ENCODE measurements at places on chromosomes 4 and X. TPM values are rescaled to one million over a fixed set of nuclear protein-coding genes. Genes with fewer than 3 reads are reported as not detected.

DNA sequence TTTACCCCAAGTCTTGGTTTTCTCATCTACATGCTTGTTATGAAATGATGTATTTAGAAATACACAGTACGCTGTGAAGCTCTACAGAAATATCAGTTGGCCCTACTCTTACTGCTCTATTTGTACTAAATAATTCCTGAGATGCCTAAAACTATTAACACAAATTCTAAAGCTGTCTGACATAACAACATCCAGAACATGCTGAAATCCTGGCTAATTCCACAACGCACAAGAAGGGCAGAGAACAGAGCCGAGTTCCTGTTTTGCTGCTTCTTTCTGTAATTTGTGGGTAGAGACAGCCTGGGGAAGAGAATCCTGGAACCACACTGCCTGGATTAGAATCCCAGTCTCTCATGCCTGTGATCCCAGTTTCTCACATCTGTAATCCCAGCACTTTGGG lies 59.0 kb downstream of the ZNF827 start:
- H3K36me3 ChIP-seq, result no peaks in the 10 kb centered on the region
- H3K4me3 ChIP-seq, result no peak overlapping the region
- no peaks in the 10 kb centered on the region for H3K27me3 ChIP-seq
- DNase-seq, result no peak
- H3K4me1 ChIP-seq, result no peaks in the 10 kb centered on the region
- H3K27ac ChIP-seq, result no peak overlapping the region

GRCh38 chr4:10897076-10897475 lies 212.5 kb upstream of the CLNK start:
- no peak overlapping the region for H3K4me3 ChIP-seq
- DNase-seq, result no peak
- H3K36me3 ChIP-seq, result no peaks in the 10 kb centered on the region
- no peaks in the 10 kb centered on the region for H3K4me1 ChIP-seq
- H3K27ac ChIP-seq, result no peak overlapping the region

GRCh38 chr4:48665555-48666186 lies 114.4 kb downstream of the FRYL start:
- H3K36me3 ChIP-seq, result no peaks in the 10 kb centered on the region
- H3K4me1 ChIP-seq, result peaks cover 10% of the 10 kb centered on the region
- no peak overlapping the region for H3K4me3 ChIP-seq
- no peak for DNase-seq
- H3K27me3 ChIP-seq, result no peaks in the 10 kb centered on the region

DNA sequence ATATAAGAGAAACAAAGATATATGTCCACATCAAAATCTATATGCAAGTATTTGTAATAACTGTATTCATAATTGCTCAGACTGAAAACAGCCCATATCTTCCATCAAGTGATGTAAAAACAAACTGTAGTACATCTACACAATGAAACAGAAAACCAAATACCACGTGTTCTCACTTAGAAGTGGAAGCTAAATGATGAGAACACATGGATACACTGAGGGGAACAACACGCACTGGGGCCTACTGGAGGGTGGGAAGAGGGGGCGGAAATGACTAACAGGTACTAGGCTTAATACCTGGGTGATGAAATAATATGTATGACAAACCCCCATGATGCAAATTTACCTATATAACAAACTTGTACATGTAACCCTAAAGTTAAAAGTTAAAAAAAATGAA lies 42.7 kb downstream of the UBA6 start:
- no peaks in the 10 kb centered on the region for H3K27me3 ChIP-seq
- H3K27ac ChIP-seq, result no peak overlapping the region
- H3K4me3 ChIP-seq, result no peak overlapping the region

DNA sequence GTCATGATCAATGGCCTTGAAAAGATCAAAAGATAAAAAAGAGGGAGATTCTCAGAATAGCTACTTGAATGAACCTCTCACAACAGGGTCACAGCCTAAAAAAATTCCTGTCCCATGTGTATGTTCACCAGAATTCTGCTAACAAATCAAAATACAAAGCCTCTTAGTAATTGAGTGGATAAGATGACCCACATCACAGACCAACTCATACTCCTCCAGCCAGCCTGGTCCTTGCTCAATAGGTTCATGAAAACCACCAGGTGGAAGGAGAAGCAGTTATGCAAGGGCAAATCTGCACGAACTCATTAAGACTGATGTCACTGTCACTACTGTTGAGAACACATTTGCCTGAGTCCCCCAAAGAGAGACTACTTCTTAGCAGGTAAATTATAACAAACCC lies 21.5 kb downstream of the WDFY3 start:
- no peaks in the 10 kb centered on the region for H3K27me3 ChIP-seq
- no peaks in the 10 kb centered on the region for H3K4me1 ChIP-seq
- no peak overlapping the region for H3K4me3 ChIP-seq
- H3K27ac ChIP-seq, result no peak overlapping the region

GRCh38 chr4:32226733-32227132 lies 1506.6 kb downstream of the PCDH7 start:
- no peaks in the 10 kb centered on the region for H3K36me3 ChIP-seq
- no peaks in the 10 kb centered on the region for H3K27me3 ChIP-seq
- no peak overlapping the region for H3K27ac ChIP-seq
- no peaks in the 10 kb centered on the region for H3K4me1 ChIP-seq
- DNase-seq, result no peak

GRCh38 chr4:147463065-147463464 lies 17.8 kb upstream of the EDNRA start:
- no peak for DNase-seq
- H3K4me1 ChIP-seq, result no peaks in the 10 kb centered on the region
- H3K27me3 ChIP-seq, result no peaks in the 10 kb centered on the region
- H3K27ac ChIP-seq, result no peak overlapping the region

DNA sequence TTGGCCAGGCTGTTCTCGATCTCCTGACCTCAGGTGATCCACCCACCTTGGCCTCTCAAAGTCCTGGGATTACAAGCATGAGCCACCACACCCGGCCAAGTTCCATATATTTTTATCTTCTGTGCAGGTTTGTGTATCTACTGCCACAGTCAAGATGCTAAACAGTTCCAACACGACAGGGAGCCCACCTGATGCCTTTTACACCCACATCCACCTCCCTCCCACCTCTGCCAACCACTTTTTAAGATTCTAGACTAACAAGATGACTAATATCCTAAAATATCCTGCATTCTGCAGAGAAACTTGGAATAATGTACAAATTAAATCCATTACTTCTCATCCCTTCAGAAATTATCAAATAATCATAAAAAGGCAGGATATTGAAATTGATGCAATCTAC lies 19.3 kb upstream of the RPL34 start:
- no peaks in the 10 kb centered on the region for H3K27me3 ChIP-seq
- H3K4me3 ChIP-seq, result no peak overlapping the region
- DNase-seq, result no peak

GRCh38 chr4:31411565-31411964 lies 691.4 kb downstream of the PCDH7 start:
- no peak overlapping the region for H3K27ac ChIP-seq
- no peaks in the 10 kb centered on the region for H3K36me3 ChIP-seq
- no peak overlapping the region for H3K4me3 ChIP-seq
- no peaks in the 10 kb centered on the region for H3K4me1 ChIP-seq

- H3K4me3 ChIP-seq, result no peak overlapping the region
- no peaks in the 10 kb centered on the region for H3K36me3 ChIP-seq
- H3K27me3 ChIP-seq, result no peaks in the 10 kb centered on the region
- no peaks in the 10 kb centered on the region for H3K4me1 ChIP-seq
- no peak overlapping the region for H3K27ac ChIP-seq
Observed at GRCh38 chrX:108186811-108187210, 95.2 kb downstream of the ATG4A start.

DNA sequence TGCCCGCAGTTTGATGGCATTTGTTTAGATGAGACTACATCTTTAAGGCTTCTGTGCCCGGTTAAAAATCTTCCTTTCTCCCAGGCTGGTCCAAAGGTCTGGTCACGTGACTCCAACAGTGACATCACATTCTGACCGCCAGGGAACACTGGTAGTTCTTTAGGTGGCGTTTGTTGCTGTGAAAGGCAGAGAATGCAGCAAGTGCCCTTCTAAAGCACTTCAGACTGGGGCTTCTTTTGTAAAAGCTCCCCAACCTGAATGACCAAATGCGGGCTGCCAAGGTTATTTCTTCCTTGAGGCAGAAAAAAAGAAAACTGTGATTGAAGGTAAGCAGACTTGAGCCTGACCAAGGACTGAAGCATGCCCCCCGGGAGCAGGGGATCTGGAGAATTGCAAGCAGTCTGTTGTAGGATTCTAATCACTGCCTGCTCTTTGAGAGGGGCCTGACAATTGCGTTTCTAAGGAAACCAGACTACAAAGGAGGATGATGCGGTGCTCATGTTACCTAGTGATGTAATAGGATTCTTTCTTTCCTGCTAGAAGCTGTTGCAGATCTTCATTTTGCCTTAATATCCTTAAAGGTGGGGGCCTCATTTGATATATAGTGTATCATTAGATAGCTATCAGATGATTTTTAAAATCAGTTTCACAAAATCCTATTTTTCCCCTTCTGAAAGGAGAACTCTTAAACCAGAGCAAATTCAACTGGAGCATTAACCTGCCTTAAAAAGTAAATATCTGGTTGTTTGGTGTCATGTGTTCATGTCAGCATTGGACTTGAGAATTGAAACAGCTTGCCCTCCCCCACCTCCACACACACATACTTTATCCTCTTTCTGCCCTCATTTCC lies 133.1 kb downstream of the AKAP4 start:
- H3K4me1 ChIP-seq, result no peaks in the 10 kb centered on the region
- no peak for DNase-seq
- no peak overlapping the region for H3K27ac ChIP-seq
- H3K27me3 ChIP-seq, result no peaks in the 10 kb centered on the region

DNA sequence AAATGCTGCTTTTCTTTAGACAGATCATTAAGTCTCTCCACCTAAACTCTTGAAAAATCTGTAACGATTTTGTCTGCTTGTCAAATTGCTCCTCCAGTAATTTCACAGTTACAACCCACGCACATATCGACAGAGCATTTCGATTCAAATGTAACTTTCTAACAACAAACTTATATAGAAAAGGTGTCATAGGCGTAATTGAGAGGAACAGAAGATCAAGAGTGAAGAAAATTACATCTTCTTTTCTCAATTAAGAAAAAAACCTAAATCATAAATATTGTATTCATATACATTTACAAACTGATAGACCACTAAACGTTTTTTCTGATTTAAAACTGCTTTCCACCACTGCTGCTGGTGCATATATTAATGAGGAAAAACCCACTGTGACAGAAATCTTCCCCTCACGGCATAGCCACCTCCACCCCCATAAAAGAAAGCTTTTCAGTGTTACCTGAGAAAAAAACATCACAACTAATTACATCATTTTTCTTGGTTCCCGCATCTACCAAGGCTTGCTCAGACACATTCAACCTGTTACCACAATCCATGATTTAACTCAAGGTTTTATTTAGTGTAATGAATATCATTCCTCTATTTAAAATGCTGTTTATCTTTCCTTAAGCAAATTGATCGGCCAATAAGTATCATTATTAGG lies 1.9 kb downstream of the GPM6A start:
- H3K4me1 ChIP-seq, result no peaks in the 10 kb centered on the region
- no peak for DNase-seq
- H3K4me3 ChIP-seq, result no peak overlapping the region
- H3K27me3 ChIP-seq, result no peaks in the 10 kb centered on the region
- H3K36me3 ChIP-seq, result no peaks in the 10 kb centered on the region
- no peak overlapping the region for H3K27ac ChIP-seq

GRCh38 chrX:112808651-112809195 lies 31.9 kb downstream of the AMOT start:
- H3K27ac ChIP-seq, result no peak overlapping the region
- no peak overlapping the region for H3K4me3 ChIP-seq
- H3K27me3 ChIP-seq, result no peaks in the 10 kb centered on the region
- H3K4me1 ChIP-seq, result no peaks in the 10 kb centered on the region

DNA sequence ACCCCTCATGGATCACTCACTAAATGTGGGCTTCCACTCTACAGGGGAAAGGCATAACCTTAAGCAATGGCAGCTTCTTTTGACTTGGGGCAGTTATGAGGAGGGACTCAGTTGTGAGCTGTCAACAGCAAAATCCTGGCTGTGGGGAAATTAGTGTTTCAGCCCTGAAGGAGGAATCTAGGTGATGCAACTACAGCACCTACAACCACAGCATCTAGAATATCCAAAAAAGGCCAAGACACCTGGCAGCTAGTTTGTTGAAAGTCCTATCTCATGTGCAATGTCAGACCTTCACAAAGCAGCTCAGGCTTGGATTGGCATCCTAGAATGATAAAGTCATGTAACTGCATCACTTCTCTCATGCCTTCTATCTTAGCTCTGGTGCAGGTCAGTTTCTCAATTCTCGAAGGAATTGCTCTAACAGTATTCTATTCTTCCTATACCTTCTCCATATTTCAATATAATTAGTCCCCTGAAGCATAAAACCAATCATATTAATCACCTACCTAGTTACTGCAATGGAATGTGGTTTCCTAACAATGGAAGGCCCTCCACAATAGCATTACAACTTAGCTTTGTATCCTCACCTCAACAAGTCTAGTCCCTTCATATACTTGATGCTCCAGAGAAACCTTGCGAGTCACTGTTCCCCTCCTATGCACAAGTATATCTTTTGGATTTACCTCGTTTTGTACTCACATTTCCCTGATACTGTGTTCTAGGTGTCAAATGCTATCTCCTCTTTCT lies 5.5 kb upstream of the ANTXR2 start:
- no peak for DNase-seq
- no peaks in the 10 kb centered on the region for H3K27me3 ChIP-seq
- H3K4me1 ChIP-seq, result peaks cover 15% of the 10 kb centered on the region
- no peak overlapping the region for H3K27ac ChIP-seq

DNA sequence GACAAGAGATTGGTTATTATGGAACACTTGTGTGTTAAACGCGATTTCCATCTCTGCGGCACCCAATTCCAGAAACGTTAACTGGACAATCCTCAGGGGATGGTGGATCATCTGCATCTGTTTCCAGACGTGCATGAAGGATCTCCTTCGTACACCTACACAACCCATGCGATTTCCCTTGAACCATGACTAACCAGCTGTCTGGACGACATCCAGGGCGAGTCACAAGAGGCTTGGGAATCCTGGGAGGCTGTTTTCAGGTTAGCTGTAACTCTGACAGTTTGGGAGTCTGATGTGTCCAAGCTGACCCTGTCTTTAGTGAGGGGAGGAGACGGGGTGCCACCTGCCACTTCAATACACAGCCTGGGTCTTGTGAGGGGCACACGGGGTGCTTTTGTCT lies 84.5 kb downstream of the GATB start:
- no peaks in the 10 kb centered on the region for H3K36me3 ChIP-seq
- H3K27ac ChIP-seq, result no peak overlapping the region
- no peak overlapping the region for H3K4me3 ChIP-seq
- DNase-seq, result no peak

Gene STK26
- 52.4 TPM for total RNA-seq

Gene DMRTC1B
- total RNA-seq, result not detected

Gene POLN
- total RNA-seq, result 1.5 TPM

Gene PCDH19
- not detected for total RNA-seq

Gene NEIL3
- total RNA-seq, result 9.9 TPM

Gene FBXW7
- 54.3 TPM for total RNA-seq

Gene AVPR2
- not detected for total RNA-seq

Gene HPGDS
- 0.57 TPM for total RNA-seq

Gene ARHGEF6
- total RNA-seq, result 25.6 TPM

Gene KIAA0232
- total RNA-seq, result 16.4 TPM

Gene TMEM150C
- total RNA-seq, result not detected

Gene C4orf50
- 0.37 TPM for total RNA-seq

Gene CXCL11
- not detected for total RNA-seq

Gene LRIT3
- total RNA-seq, result 0.20 TPM

Gene XAGE1A
- total RNA-seq, result not detected

Measured in CD8-positive, alpha-beta memory T cell (primary cell).